Stimulated activated CD8-positive, alpha-beta memory T cell treated with anti-CD3 and anti-CD28 coated beads, Interleukin-15, amount 100 ng/mL, for 4 hours (primary cell): ENCODE measurements at places on chromosomes 4 and X.

GRCh38 chrX:106611317-106611678 lies 480 bp upstream of the RADX start:
- no peak for DNase-seq

- DNase-seq, result no peak
These were observed 30.6 kb upstream of the MTM1 start for GRCh38 chrX:150537851-150538250.

GRCh38 chrX:15441464-15441863 lies 51.7 kb downstream of the PIR start:
- DNase-seq, result no peak

- DNase-seq, result no peak
These were observed 84.9 kb downstream of the BCOR start for GRCh38 chrX:40012868-40013265.

- DNase-seq, result no peak
These were observed 112.3 kb downstream of the KLHL8 start for GRCh38 chr4:87108142-87108546.

- no peak for DNase-seq
These were observed 239.2 kb downstream of the ANTXR2 start for GRCh38 chr4:79833857-79834256.

DNA sequence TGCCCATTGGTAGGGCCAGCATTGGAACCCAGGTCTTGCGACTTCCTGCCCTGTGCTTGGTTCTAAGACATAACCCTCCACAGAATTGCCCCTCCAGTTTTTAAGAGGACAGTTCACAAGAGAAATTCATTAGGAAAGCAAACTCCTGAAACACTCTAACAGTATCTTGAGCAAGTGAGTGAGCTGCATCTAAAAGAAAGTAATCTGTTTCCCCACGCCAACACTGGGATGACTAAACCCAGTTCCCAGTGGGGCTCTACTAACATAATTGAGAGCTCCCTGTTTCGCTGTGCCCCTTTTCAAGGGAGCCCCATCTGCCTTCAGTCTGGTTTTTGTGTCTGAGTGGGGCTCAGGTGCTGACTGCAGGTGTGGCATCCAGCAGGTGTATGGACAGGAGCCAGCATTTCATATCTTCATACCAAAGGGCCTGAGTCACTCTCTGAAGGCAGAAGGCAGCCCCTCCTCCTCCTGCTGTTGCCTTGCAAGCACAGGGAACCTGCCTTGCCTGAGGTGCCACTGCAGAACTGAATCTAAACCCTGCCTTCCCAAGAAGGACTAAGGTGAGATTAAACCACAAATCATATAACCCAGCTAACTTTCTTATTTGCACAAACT lies 8.0 kb downstream of the AMOT start:
- DNase-seq, result no peak

GRCh38 chr4:73067971-73068394 lies 1.5 kb downstream of the COX18 start:
- no peak for DNase-seq

- no peak for DNase-seq
These were observed 179.2 kb downstream of the IL1RAPL2 start for GRCh38 chrX:104745152-104745551.

GRCh38 chrX:83416273-83416672 lies 91.8 kb upstream of the POU3F4 start:
- DNase-seq, result no peak

GRCh38 chr4:38989487-38989886 lies 42.7 kb downstream of the TMEM156 start:
- DNase-seq, result no peak

DNA sequence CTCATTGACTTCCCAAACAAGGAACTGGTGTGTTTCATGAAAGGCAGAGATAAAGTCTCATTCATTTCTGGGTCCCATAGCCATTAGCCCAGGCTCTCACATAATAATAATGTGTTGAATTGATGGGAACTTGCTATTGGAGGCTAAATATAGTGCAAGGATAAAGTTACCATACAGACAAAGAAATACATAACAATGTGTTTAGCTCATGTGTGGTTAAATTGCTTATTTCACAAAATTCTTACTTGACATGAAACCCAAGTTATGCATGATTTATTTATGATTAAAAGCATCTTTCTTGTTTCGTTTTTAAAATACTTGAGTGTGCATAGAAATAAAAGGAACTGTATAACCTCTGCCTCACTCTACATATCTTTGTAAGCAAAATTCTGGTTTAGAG lies 37.3 kb upstream of the LPAR4 start:
- DNase-seq, result no peak

DNA sequence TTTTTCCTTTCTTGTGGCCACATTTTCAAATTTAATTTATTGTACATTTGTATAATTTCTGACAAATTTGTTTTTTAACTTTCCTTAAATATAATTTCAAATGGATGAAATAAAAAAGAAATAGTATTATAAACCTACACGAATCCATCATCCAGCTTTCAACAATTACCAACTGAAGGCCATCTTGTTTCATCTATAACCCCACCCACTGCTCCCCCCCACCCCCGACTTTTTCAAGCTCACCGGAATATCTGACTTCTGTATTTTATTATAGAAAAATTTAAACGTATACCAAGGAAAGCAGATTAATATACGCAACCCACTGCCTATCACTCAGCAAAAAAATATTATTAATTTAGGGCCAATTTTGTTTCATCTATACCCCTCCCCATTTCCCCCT lies 1.1 kb downstream of the MORF4L2 start:
- DNase-seq, result no peak

DNA sequence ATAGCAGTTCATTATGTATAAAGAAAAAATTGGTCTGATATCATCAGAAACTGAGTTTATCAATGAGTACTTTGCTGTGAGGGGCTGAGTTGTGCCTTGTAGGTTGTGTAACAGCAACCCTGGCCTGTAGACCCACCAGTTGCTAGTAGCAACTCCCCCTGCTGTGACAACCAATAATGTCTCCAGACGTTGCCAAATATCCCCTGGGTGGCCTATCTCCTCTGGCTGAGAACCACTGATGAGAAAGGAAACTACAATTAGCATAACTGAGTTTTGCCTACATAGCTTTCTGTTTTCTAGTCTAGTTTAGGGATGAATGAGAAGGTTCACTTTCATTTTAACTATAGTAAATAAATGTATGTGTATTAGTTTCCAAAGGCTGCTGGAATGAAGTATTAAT lies 234.1 kb downstream of the CPE start:
- no peak for DNase-seq

GRCh38 chr4:69095301-69095731 lies 958 bp upstream of the UGT2B7 start:
- no peak for DNase-seq

- no peak for DNase-seq
These were observed 42.1 kb downstream of the VAMP7 start for GRCh38 chrX:155923200-155923599.

DNA sequence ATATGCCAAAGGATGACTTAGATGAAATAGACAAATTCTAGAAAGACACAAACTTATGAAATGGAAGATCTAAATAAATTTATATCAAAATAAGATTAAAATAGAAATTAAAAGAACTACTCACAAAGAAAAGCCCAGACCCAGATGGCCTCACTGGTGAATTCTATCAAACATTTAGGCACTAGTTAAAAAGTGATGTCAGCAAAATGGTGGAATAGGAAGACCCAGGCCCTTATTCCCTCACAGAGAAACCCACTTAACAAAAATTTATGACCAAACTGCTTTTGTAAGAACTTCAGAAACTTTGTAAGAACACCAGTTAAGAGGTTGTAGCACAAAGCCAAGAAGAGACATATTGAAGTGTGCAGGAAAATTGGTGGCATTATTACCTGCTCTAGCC lies 129.5 kb downstream of the GATB start:
- no peak for DNase-seq

DNA sequence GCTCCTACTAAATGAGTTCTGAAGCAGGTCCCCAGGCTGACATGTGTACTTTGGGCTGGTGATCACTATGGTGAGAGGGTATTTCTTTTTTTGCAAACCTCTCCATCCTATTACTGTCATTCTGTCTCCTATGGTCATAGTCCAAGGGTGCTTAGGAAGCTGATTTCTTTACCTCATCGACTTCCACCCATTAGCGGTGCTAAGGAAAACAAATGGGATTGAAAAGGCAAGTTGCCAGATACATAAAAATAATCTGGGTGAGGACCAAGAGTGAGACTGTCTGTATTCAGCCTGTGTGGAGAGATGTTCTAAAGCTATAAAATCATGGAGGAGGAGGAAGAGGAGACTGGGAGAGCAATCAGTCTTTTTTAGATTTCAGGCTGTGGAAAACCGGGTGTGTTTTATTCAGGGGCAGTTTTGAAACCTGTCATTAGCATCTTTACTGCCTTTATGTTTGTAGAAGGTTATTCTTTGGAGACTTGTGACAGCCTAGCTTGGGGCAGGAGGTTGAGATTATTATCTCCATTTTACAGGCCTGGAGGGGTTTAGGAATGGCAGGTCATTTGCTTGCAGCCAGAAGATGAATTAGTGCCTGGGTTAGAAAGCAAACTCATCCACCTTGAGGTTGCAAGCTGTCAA lies 1.9 kb downstream of the TMEM164 start:
- DNase-seq, result no peak

DNA sequence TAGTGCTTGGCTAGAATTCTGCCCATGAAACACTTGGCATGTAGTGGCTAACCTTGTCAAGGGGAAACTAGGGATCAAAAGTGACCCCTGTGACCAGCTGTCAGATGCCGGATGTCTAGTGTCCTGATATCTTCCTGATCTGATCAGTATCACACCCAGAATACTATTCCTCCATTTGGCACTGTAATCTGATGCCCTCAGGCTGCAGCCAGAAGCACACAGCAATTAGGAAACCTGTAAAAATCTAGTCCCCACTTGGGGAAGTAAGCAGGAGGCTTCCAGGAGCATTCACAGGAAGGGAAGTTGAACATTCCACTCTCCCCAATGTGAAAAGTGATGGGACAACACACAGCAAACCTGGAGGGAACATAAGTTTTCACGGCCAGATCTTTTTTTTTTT lies 125.1 kb downstream of the HS6ST2 start:
- DNase-seq, result no peak

DNA sequence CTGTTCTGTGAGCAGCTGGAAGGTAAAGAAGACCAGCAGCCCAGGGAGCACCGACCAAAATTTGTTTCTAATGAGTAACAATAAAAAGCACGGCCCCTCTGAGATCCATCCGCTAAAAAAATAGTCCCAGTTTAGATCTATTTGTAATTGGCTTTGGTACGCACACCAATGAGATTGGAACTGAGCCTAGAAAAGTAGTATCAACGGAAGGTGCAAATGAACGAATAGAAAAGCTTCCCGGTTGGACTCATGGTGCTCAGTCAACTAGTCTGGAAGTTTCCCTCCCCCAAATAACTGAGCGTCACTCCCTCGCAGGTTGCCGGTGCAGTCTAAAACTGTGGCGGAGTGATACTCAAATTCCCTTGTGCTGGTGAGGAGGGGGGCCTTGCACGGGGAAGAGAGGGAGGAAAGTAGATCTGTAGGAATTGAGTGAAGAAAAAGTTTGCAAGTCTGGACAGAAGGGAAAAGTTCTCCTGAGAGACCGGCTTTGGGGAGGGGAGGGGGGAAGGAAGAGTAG lies at the start of gene COL4A5:
TSS of gene COL4A5 (plus strand) at position 413 of the 517 bp plus-strand sequence. CDS start 288 bp downstream, outside the sequence.
- DNase-seq, result no peak
